Activated CD4-positive, CD25-positive, alpha-beta regulatory T cell treated with anti-CD3 and anti-CD28 coated beads, Interleukin-2, amount 50 U/mL, for 16 hours (primary cell): ENCODE measurements at places on chromosomes 11 and 22.

DNA sequence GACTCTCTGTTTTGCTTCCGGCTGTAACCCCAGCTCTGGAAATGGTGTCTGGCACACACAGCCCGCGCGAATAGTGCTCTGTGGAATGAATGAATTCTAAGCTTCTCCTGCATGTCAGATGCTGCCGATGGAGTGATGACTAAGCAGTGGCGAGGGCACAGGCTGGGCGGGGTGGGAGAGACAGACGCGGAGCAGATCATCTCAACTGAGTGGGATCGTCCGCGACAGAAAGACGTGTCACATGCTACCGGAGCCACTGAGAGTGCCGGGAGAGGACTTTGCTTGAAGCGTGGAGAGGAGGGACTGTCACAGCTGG is 334.5 kb downstream of the CTTN start:
- DNase-seq = no peak

- no peak for DNase-seq
Observed at GRCh38 chr11:65077451-65077850, 6.4 kb downstream of the CDCA5 start.

GRCh38 chr11:26905368-26905767 is 88.5 kb upstream of the FIBIN start:
- DNase-seq = no peak

DNA sequence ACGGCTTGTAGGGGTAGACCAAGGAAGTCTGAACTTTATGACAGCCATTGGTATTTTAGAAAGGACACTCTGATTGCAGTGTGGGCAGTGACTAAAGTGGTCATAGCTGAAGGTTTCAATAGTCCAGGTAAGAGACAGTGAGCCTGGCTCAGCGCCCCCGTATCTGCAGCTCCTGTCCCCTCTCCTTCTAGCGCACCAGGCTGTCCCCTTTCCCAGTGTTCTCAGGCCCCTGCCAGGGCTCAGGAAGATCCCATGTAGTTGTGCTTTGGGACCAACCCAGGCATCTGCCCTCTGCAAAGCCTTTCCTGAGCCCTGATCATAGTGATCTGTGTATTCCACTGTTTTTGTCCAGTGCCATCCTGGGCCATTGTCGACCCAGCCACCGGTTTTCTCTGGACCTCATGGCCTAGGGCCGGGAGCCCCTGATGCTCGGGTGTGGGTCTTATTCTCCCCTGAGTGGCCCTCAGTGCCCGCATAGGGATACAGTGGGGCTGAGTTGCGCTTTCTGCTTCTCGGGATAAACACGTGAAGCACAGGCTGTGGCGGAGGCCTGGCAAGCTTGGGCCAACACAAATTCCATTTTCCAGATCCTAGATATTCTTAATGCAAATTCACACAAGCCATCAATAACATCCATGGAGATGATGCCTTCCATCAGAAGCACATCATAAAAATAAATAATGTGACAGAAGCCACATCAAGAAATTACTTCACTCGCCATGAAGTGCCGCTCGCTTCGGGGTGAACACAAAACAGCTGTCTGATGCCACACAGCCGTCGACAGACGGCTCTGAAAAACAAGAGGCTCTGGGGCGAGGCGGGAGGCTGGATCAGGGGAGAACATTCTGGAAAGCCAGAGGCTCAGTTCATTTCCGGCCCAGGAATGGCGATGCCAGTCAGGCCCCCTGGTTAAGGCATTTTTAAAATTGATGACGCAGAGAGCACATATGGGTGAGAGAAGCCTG is 805.0 kb downstream of the TBC1D22A start:
- DNase-seq = no peak

DNA sequence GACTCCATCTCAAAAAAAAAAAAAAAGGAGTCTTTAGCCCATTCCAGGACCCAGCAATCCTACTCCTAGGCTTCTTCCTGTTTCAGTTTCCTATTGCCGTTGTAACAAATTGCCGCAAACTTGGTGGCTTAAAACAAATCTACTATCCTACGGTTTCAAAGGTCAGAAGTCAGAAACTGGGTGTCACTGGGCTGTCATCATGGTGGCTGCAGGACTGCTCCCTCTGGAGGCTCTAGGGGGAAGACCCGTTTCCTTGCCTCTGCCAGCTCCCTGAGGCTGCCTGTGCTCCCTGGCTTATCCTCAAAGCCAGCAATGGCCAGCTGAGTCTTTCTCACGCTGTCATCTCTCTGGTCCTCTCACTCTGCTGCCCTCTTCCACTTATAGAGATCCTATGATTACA is 8.7 kb upstream of the DAGLA start:
- DNase-seq = no peak

GRCh38 chr11:1499261-1499890 is 12.8 kb upstream of the MOB2 start:
- no peak for DNase-seq

- no peak for DNase-seq
Observed at GRCh38 chr11:47915374-47915773, 65.0 kb upstream of the PTPRJ start.
